ENCODE measurements at places on chromosomes 3 and 15. TPM values are rescaled to one million over a fixed set of nuclear protein-coding genes. Genes with fewer than 3 reads are reported as not detected.

DNA sequence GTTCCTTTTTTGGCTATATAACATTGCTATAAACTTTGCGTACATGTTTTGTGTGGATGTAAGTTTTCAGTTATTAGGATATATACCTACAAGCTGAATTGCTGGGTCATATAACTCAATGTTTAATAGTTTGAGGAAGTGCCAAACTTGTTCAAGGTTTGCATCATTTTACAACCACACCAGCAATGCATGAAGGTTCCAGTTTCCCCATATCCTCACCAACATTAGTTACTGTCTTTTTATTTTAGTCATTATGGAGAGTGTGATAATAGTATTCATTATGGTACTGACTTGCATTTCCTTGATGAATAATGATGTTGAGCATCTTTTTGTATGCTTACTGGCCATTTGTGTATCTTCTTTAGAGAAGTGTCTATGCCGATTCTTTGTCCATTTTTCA is 112.3 kb downstream of the NR1I2 start:
- no peak for DNase-seq

ARGFX gene
- not detected for total RNA-seq

PLXNB1 gene
- 23.4 TPM for total RNA-seq

- no peak for DNase-seq
Measured at GRCh38 chr3:197103766-197104165, 74.1 kb upstream of the MELTF start.

DNA sequence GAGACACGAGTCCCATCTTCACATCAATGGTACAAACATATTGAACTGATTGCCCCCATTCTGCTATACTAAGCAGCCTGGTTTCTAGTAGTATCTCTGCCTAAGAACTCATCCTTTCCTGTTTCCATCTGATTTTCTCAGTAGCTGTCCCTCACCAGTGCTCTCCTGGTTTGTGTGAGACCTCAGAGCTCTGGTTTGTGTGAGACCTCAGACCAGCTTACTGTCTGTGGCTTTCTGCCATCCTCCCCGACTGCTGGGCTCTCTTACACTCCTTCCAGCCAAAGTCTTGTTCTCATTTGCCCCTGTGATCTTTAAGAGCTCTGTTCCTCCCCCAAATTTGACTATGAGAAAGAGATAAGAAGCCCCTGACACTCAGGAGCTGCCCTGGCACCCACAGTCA is 41.1 kb upstream of the NEDD4 start:
- DNase-seq = no peak

- DNase-seq = no peak
Measured at GRCh38 chr3:125042725-125043406, 12.9 kb downstream of the HEG1 start.

DNA sequence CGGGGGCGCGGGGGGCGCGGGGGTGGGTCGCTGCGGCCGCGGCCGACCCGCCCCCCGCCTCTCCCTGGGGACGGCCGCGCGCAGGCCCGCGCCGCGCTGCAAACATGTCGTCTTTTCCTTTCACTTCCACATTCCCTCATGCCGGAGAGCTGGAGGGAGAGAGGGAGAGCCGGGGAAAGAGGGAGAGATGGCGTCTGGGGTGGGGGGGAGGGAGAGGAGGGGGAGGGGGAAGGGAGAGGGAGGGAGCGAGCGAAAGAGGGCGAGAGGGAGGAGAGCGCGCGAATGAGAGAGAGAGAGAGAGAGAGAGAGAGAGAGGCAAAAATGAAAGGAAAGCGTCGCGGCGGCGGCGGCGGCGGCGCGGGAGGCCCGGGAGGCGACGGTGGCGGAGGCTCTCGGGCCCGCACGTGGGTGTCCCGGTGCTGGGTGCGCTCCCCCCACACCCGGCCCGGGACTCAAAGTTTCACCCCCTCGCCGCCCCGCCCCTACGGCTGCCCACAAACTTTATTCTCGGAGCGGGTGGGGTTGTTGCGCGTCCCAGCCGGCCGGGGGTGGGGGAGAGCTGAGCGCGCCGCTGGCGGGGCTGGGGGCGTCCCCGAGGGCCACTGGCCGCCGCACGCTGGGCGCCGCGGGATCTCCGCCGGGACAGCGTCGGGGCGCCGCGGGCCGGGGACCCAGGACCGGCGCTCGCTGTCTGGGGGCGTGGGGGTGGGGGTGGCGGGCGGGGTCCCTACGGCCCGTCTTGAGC is 731 bp downstream of the ZNF710 start:
- DNase-seq = peak; percentile 66

DNA sequence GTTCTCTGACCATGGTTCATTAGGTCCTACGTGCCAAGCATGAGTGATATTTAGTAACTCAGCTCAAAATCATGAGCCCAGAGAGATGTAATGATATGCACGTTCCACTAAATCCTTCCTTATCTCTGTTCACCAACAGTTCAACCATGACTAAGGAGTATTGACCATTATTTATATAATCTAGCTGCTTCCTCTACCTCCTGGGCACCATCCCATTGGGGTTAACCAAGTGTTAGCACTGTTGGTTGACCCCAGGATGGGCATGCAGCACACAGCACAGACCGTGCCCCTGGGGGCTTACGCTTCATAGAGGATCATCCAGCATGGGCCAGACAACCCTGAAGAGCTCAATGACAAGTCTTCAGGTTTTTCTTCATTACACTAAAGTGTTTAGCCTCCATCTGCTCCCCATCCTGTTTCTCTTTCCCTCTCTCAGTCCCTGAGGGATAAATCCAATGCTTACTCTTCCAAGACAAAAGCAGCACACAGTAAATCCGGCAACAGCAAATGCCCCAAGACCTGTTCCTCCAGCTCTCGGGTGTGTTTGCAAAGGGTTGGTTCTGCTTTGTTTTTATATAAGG is 10.4 kb downstream of the FAM174B start:
- no peak for DNase-seq

DNA sequence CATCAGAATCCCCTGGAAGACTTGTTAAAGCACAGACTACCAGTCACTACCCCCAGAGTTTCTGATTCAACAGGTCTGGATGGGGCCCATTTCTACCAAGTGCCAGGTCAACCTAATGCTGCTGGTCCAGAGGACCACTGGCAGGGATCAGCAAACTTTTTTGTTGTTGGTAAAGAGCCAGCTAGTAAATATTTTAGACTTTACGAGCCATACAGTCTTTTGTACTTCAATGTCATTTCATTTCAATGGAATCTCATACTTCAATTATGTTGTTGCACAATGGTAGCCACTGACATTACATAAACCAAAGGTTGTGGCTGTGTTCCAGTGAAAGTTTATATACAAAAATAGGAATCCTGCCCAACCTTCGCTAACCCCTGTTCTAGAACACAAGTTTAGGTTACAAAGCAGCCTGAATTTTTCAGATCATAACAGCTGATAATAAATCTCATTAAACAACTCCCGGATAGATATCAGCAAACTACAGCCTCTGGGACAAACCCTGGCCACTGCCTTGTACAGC is 28.7 kb downstream of the ULK4 start:
- peak; percentile 69 for DNase-seq

DNA sequence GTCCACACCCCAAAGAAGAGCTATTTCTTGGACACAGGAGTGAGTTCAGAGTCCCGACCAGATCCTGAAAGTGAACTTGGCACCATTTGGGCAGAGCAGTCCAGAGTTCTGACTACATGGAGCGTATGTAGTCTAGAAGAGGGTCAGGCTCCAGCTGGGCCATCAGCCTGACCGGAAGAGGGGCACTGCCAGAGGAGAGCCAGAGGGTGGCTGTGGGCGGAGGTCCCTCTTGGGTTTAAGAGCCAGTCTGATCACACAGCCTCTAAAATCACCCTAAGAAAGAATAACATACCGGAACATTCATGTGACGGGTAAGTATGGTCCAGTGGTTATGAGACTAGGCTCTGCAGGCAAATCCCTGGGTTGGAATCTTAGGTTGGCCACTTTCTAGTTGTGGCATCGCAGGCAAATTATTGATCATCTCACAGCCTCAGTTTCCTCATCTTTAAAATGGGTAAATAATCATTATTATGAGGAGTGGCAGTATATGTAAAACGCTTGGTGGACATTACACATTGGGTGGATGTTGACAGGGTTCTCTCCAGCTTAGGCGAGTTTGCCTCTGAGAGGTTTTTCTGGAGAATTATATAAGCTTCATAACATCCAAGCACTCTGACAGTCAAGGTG is 2.1 kb upstream of the RAP2B start:
- DNase-seq = no peak

LYZL4 gene
- not detected for total RNA-seq

DNA sequence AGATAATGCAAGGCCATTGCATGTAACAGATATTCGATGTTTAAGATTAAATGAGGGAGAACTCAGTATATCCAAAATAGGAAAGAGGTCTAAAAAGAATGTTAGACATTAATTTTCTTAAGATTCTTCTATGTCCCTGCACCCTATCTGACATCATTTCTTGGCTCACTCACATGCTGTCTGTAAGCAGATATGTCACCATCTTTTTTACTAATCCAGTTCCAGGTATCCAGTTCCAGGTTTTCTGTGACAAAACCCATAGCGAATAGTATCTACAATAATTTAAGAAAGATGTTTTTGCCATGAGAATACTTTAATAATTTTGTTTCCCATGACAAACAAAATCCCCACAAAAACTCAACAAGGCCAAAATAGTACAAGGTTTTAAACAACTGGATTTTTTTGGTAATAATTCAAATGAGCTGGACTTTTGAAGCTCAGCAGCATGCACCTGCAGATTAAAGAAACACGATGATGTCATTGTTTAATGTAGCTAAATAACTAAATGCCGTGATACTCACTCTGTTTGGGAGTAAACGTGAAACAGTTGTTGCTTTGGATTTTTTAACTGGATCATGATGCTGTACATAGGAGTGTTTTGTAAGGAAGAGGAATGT is 867.6 kb downstream of the EPHA3 start:
- no peak for DNase-seq

DNA sequence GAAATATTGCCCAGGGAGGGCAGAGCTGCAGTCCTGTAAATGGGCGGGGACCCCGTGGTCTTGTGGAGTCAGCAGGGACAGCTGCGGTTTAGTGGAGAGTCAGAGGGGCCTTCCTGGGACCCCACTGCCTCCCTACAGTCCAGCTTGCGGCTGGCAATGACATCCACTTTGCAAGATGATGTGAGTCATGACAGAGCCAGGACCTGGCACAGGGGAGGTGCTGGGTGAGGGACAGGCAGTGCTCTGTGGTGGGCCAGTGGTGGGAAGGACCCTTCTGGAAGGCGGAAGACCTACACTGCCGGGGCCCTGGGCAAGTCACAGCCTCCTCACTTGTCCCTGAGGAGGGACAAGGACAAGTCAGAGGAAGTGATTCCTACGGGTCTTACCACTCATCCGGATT is 17.8 kb downstream of the APBA2 start:
- no peak for DNase-seq

DNA sequence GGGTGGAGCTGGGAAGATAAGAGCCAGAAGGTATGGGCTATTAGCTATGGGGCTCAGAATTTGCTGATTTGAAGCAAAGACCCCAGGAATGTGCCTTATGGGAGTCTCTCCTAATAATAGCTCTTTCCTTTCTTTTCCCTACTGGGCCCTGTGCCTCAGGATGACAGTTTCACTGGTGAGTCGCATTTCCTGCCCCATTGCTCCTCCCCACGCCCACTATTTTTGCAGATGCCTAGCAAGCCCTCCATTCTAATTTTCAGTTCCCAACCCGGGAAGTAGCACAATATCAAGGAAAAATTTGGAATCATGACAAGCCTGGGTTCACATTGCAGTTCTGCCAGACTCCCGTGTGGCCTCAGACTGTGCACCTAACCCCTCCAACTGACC is 583 bp downstream of the IL17RE start:
- peak; percentile 43 for DNase-seq

DNA sequence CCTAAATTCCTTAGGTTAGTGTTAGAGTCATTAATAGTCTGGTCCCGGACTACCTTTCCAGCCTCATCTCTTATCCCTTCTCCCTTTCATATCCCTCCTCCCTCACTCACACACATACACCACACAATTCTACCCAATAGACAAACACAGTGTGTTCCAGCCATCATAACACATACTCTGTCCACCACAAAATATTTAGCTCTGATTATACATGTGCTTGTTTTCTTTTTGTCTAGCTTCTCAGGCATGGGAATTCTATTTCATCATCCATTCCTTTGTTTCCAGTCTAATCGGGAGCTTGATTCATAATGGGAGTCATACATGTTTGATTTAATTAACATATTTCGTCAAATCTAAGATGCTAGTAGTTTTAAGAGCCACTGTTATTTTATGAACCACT is 161.8 kb upstream of the BFSP2 start:
- peak; percentile 31 for DNase-seq

DNA sequence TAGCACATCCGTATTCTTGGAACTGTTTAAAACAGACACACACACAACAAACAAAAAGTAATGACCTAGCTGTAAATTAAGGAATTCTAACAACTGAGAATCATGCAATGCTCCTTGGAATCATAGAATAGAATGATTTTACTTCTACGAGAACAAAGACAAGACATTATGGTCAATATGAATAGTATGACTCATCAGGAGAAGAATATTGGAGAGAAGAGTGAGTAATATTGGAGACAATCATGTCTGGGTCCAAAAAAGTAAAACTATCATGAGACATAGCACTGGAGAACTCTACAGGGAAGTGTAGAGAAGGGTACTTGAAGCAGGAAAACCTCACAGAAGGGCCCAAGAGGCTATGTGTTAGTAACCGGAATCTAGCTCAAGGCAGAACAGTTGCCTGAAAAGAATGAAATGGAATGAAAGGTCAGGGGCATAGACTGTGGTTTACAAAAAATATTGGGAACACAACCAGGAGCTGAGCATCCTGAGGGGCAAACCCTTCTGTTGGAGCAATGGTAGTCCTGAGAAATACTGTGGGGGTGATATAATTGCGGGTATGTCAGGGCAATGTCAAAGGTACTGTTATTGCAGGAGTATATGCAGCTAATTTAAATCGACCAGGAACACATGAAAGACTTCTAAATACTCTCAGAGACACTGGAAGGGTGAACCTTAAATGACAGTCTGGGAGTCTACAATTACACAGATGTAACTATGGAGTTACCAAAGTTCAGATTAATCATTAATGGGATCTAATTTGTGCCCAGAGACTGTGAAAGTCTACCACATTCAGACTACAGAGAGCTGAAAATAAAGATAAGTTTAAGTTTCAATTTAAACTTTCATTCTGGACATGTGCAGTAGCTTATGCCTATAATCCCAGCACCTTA is 201.2 kb downstream of the BCHE start:
- no peak for DNase-seq

CAPN7 gene
- 26.6 TPM for total RNA-seq

POLR2M gene
- 38.5 TPM for total RNA-seq

DNA sequence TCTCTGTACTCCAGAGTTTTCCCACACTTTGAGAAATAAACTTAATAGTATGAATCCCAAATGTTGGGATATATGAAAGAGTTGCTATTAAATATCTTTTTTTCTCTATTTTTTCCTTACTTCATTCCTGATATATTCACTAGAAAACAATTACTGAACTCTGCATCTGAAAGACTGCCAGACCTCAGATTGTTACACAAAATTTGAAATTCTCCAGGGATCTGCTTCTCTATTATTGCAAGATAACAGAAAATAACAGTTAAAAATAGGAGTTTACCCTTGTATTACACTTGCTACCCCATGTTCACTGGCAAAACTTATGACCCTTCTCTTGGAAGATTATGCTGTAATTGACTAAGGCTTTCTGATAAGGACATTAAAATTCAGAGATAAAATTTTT is 11.7 kb upstream of the P3H2 start:
- DNase-seq = peak; percentile 10

GRCh38 chr15:74350295-74351275 is 16.9 kb downstream of the CYP11A1 start:
- DNase-seq = no peak
